ENCODE measurements at places on chromosomes 1 and 21. TPM values are rescaled to one million over a fixed set of nuclear protein-coding genes. Genes with fewer than 3 reads are reported as not detected.

GRCh38 chr1:44114098-44114497 lies 4.5 kb upstream of the KLF17 start:
- H3K4me3 ChIP-seq: no peak overlapping the region
- no peak for DNase-seq
- no peaks in the 10 kb centered on the region for H3K4me1 ChIP-seq
- H3K36me3 ChIP-seq: no peaks in the 10 kb centered on the region
- H3K27ac ChIP-seq: no peak overlapping the region
- H3K27me3 ChIP-seq: peaks cover 6% of the 10 kb centered on the region

The ARHGAP29 gene
- total RNA-seq: 44.0 TPM

- DNase-seq: no peak
- H3K27ac ChIP-seq: no peak overlapping the region
- no peaks in the 10 kb centered on the region for H3K36me3 ChIP-seq
- H3K27me3 ChIP-seq: no peaks in the 10 kb centered on the region
- no peak overlapping the region for H3K4me3 ChIP-seq
Measured at GRCh38 chr1:38173157-38173831, 126.7 kb upstream of the POU3F1 start.

DNA sequence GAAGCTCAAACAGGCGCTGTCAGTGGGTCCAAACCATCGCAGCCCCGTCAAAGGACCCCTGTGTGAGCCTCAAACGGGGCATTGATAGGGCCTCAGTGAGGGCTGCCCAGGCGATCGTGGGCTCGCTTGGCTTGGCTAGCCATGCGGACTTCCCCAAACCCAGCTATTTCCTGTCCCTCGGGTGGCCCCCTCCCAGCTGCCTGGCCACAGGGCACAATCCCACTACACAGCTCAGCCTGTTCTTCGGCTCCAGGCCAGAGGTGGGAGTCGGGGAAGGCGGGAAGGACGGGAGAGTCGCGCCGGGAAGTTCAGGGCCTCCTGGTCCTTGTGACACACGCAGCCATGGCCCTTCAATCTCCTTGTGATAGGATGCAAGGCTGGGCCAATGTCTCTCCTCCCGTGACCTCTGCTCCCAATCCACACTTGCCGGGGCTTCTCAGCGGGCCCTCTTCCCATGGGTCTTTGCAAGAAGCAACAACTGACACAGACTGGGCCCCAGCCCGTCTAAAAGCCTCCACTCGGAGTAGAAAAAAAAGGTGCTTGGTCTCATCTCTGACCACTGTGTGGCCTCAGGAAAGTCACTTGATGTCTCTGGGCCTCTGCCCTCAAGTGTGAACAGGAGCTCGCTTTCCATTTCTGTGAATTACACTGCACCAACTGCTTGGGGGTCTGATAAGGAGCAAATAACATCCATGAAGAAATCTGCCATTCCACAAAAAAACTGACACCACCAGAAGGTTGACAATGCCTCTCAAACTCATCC lies 7.1 kb upstream of the MATN1 start:
- H3K27ac ChIP-seq: no peak overlapping the region
- no peak for DNase-seq
- H3K27me3 ChIP-seq: no peaks in the 10 kb centered on the region
- no peaks in the 10 kb centered on the region for H3K36me3 ChIP-seq
- H3K4me3 ChIP-seq: no peak overlapping the region

DNA sequence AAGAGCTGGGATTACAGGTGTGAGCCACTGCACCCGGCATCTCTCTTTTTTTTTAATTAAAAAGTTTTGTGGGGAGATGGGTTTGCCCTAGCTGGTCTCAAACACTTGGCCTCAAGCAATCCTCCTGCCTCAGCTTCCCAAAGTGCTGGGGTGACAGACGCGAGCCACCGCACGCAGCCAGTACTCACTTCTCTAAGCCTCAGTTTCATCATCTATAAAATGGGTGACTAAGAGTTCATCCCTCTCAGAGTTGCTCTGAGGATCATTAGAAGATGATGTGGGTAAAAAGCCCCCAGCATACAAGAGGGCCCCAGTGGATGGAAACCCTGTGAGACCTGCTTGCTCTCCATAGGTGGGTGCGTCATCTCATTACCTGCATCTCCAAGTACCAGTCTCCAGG lies 2.5 kb upstream of the CATSPER4 start:
- no peak overlapping the region for H3K4me3 ChIP-seq
- no peak for DNase-seq
- no peak overlapping the region for H3K27ac ChIP-seq
- peaks cover 2% of the 10 kb centered on the region for H3K27me3 ChIP-seq

The TRIM46 gene
- total RNA-seq: 9.7 TPM

The ZNF593OS gene
- total RNA-seq: not detected

The PSRC1 gene
- total RNA-seq: 6.6 TPM

- no peak for DNase-seq
- H3K4me1 ChIP-seq: peaks cover 21% of the 10 kb centered on the region
- H3K4me3 ChIP-seq: no peak overlapping the region
- no peaks in the 10 kb centered on the region for H3K36me3 ChIP-seq
- no peak overlapping the region for H3K27ac ChIP-seq
Measured at GRCh38 chr1:220369511-220369910, 97.3 kb upstream of the RAB3GAP2 start.

Data from chondrocyte (in vitro differentiated cells).